ENCODE measurements at places on chromosomes 12 and 14.

DNA sequence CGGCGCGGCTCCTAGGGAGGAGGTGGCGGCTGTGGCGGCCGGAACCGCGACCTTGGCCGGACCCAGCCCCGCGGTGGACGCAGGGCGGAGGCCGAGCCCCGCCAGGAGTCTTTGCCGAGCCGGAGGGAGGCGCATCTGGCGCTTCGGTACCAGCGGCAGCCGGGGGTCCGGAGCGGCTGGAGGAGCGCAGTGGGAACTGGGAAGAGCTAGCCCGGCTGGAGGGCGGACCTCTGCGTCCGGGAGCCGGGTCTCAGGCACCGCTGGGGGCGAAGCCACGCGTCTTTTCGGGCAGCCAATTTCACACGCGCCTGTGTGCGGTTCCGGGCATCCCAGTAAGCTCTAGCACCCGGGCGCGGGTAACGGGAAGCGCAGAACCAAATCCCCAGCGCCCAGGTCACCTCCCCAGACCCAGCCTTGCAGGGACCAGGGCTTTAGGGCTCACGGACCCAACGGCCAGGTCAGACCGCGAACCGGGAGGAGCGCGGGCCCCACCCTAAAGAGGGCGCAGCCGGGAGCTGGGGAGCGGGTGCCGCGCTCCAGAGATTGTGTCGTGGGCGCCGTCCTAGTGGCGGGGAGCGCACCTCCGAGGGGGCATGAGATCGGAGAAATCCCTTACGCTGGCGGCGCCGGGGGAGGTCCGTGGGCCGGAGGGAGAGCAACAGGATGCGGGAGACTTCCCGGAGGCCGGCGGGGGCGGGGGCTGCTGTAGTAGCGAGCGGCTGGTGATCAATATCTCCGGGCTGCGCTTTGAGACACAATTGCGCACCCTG is 89.4 kb downstream of the GALNT8 start:
- DNase-seq, result no peak

DNA sequence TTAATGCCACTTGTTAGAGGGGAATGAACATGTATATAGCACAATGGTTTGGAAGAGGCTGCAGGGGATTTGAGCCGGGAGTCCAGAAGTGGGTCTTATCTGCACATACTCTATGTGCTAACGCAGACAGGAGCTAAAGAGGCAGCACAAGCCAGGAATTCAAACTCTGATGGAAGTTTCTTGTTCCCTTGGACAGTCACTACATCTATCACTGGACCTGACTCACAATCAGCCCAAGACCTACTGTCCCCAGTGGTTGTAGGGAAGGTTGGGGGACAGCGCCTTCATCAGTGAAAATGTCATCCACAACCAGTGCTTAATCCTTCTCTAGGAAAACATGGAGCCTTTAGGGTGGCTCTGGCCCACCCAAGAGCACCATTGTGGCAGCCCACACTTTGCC is 107.8 kb downstream of the GCH1 start:
- DNase-seq, result no peak

GRCh38 chr14:91175291-91176201 is 61.7 kb downstream of the DGLUCY start:
- DNase-seq, result no peak

- no peak for DNase-seq
Measured at GRCh38 chr14:41915732-41916131, 309.1 kb downstream of the LRFN5 start.

DNA sequence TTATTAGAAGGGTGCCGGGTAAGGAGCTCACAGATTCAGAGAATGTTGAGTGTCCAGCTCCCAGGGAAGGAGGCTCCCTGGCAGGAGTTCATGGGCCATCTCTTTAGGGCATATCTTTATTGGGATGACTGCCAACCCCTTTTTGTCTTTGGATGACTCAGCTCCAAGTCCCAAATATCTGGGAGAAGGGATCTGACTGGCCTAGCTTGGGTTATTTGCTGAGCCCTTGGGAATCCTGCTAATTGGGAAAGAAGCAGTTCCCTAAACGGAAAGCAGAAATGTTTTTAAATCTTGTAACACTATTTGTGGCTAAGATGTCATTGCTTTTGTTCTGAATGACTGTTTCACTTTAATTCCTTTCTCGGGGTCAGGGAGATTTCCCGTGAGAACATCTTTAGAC is 12.6 kb downstream of the DDX55 start:
- peak; percentile 6 for DNase-seq

GRCh38 chr14:32049361-32050088 is 27.6 kb upstream of the ARHGAP5 start:
- DNase-seq, result no peak
